Endothelial cell of umbilical vein (primary cell): ENCODE measurements at places on chromosomes 3 and 15. TPM values are rescaled to one million over a fixed set of nuclear protein-coding genes. Genes with fewer than 3 reads are reported as not detected.

GRCh38 chr3:13932578-13933295 lies 52.9 kb upstream of the WNT7A start:
- DNase-seq: no peak

DNA sequence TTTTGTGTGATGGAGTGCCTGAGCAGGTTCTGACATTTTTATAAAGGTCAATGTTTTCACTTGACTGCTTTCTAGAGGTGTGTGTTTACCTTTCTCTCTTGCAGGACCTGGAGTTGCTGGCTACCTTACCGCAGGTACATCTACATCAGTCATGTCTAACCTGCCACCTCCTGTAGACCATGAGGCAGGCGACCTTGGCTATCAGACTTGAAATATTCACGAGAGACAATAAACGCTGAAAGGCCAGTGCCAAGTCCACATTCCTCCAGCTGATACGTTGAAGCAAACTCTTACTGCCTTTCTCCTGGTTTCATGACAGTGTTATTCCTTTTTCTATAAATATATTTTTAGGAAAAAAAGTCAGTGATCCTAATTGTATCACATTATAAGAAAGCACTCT lies 59.0 kb upstream of the ACKR4 start:
- DNase-seq: no peak

FOXB1 gene
- total RNA-seq: not detected in 2 replicates

EFHB gene
- 0.82 and 0.99 TPM in 2 replicates for total RNA-seq

GRCh38 chr15:80578871-80579270 lies 116.2 kb upstream of the ABHD17C start:
- no peak for DNase-seq

- no peak for DNase-seq
Observed at GRCh38 chr15:58010983-58011382, 54.5 kb downstream of the ALDH1A2 start.

GRCh38 chr15:72785432-72785831 lies 1.9 kb upstream of the ADPGK start:
- no peak for DNase-seq

GRCh38 chr3:115156046-115156654 lies 9.1 kb upstream of the ZBTB20 start:
- DNase-seq: no peak

MKRN3 gene
- 0.18 TPM in 2 replicates for total RNA-seq

SYNPR gene
- not detected in 2 replicates for total RNA-seq

GRCh38 chr3:170644711-170645110 lies 58.8 kb upstream of the SLC7A14 start:
- DNase-seq: no peak

- no peak for DNase-seq
Observed at GRCh38 chr3:54901906-54902685, 25.8 kb downstream of the LRTM1 start.

GRCh38 chr15:34358367-34358766 lies 8.6 kb downstream of the LPCAT4 start:
- DNase-seq: no peak

GRK7 gene
- not detected in 2 replicates for total RNA-seq

GRCh38 chr15:29589416-29589815 lies 232.9 kb downstream of the TJP1 start:
- no peak for DNase-seq

GRCh38 chr3:139518926-139519842 lies 20.4 kb downstream of the RBP1 start:
- DNase-seq: no peak

IQSEC1 gene
- 15.5 and 18.0 TPM in 2 replicates for total RNA-seq

DNA sequence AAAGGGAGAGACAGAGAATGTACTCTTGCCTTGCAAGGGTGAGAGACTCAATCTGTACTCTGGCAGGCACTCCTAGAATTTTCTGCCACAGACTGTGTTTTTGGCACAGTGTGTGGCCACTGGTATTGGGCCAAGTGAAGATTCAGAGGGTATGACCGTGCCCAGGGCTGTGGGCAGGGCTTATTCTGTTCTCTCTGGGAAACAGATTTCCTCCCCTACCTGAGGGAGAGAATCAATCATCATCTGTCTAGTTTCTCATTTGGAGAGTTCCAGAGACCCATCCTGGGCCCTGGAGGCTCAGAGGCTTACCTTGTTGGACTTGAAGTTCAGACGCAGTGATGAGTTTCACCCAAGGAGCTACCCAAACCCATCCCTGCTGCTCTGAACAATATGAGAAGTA lies 28.2 kb downstream of the CSTA start:
- DNase-seq: no peak

ALCAM gene
- total RNA-seq: 118 and 138 TPM in 2 replicates

- no peak for DNase-seq
Observed at GRCh38 chr3:194035406-194036138, 100.4 kb upstream of the HES1 start.

GRCh38 chr15:49155834-49156627 lies 632 bp upstream of the COPS2 start:
- peak; percentile 61 for DNase-seq

MYO5C gene
- 18.4 and 19.4 TPM in 2 replicates for total RNA-seq

- DNase-seq: peak; percentile 51
Observed at GRCh38 chr15:90001062-90001682, at the start of gene ZNF710. ZNF710 (plus strand) TSS chr15:90001324; CDS start chr15:90067138, 65,814 bp downstream.
